Stimulated activated CD4-positive, alpha-beta T cell treated with anti-CD3 and anti-CD28 coated beads, TNF-alpha, amount 100 ng/mL, for 1 hour (primary cell): ENCODE measurements at places on chromosomes 4 and X.

DNA sequence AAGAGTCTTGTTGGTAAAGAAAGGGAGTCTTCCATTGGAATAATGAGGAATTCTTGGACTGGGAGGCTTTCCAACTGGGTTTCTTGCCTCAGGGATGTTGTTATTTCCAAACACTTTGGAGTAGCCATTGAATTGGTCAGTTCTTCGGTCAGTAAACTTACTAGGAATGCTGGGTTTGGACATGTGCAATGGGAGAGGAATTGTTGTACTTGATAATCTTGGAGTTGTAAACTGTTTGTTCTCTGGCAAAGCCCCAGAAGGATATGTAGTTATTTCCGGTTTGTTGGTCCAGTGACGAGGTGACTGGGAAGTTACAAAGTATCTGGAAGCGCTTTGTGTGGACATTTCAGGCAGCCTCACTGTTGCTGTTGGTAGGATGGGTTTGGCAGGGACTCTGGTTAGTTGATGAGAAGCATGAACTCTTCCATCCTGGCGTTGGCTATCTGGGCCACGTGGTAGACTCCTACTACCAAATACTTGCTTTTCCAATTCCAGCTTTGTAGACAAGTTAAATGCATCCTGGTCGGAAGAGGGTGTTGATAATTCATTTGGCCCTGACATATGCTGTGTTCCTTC is 25.9 kb downstream of the MXRA5 start:
- no peak for DNase-seq

DNA sequence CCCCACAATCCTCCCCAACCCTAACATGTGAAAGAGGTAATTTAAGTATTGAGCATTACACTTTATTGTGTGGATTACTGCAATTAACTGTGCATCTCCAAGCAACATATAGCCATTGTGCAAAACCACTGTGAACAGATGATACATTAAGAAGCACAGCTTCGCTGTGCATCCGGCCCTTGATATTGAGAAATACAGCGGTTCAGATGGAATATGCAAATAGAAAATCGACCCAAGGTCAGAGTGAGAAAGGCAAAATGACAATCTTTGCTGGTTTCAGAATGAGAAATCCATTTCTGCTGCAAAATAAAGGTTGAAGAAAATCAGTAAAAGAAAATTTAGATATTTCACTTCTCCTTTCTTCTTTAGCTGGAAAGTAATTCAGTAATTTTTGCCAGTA is 805.9 kb upstream of the GRID2 start:
- no peak for DNase-seq

GRCh38 chrX:41827886-41828285 is 95.5 kb downstream of the CASK start:
- no peak for DNase-seq

GRCh38 chrX:17869580-17869979 is 8.5 kb upstream of the RAI2 start:
- no peak for DNase-seq

- no peak for DNase-seq
These were observed 10.9 kb downstream of the TMA16 start for GRCh38 chr4:163505374-163505773.

DNA sequence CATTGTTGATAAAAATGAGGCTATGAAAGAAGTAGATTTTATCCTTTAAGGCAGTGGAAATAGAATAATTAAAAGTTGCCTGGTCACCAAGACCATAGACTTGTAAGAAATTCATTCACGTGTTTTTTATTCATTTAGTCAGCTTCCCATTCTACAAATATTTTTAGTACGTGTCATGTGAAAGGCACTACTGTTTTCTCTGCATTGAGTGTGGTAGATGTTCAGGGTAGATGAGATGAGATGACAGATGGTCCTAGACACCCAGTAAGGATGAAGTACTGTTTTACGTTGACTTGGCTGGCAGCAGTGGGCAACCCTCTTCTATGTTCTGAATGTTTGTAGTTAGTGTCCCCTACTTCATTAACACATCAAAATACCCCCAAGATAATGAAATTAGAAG is 228.1 kb downstream of the ARHGAP24 start:
- no peak for DNase-seq

DNA sequence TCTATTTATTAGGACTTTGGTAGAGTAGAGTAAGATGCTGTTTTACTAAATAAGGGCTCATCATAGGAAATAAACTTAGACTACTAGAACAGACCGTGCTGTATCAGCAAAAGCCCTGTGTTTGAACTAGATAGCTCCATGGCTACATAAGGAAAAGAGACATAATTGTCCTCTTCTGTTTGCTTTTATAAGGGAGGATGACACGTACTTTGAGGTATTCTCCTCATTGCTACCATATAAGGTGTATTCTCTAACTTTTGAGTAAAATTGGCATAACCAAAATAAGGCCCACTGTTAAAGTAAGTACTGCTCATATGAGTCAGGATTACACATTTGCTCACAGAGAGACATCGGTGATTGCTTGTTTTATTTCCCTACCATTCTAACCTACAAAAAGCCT is 64.3 kb downstream of the PDLIM5 start:
- no peak for DNase-seq

GRCh38 chr4:66212489-66212888 is 542.2 kb upstream of the EPHA5 start:
- DNase-seq = no peak

DNA sequence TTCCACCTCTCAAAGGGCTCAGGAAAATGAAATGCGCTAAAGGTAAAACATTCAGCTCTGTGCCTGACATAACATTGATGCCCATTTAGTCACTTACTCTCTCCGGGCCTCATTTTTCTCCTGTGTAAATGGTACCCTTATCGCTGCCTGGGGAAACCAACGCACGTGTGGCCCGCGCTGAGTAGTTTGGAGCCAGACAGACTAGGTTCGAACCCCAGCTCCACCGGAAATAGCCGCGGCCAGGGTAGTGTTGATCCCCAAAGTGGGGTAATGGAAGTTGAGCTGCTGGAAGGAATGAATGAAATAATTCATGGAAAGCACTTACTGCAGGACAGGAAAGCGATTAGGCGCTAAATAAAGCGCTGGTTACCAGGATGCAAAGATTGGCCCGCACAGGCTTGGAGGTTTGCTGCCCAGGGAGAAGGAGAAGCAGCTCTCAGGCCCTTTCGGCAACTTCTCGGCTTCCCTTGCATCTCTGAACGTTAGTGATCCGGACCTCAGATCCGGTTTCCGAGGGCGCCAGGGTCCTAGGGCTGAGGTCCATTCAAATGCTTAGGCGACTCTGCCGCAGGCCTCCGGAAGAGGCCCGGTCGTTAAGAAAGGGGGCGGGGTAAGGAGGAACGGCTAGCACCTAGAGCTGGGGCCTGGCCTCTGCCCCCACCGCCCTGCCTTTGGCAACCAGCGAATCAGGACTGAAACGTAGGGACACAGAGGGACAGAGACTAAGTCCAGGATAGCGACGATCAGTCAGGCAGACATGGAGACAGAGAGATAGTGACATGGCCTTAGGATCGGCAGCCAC is 13.3 kb downstream of the NKX3-2 start:
- no peak for DNase-seq

DNA sequence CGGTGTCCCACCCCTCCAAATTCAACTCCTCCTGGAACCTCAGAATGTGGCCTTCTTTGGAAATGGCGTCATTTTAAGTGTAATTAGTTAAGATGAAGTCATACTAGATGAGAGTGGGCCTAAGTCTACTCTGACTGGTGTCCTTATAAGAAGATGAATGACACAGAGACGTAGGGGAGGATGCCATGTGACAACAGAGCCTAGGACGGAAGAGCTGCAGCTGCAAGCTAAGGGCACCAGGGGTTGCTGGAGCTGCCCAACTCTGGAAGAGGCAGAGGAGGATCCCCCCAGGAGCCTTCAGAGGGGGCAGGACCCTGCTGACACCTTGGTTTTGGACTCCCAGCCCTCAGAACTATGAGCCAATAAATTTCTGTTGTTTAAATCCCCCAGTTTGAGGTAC is 115.1 kb downstream of the STK32B start:
- no peak for DNase-seq

DNA sequence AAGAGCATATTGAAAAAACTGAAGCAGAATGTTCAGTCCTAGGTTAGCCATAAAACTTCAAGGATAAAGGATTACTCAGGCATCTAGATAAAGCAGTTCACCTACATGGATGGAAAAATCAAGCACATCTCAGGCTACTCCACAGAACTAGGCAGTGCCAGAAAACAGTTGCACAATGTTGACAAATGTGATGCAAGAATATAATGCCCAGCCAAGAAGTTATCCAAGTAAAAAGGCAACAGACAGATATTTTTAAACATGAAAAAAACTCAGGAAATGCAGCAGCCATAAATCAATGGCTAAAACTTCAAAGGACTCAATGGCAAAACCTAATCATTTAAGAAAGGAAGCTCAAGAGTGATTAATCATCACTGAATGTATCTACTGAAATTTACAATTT is 456.0 kb upstream of the FAM241A start:
- DNase-seq = no peak

- DNase-seq = no peak
These were observed 212.4 kb downstream of the ARHGAP10 start for GRCh38 chr4:147944249-147944648.

- no peak for DNase-seq
These were observed 128.0 kb upstream of the PRKG2 start for GRCh38 chr4:81343046-81343445.

DNA sequence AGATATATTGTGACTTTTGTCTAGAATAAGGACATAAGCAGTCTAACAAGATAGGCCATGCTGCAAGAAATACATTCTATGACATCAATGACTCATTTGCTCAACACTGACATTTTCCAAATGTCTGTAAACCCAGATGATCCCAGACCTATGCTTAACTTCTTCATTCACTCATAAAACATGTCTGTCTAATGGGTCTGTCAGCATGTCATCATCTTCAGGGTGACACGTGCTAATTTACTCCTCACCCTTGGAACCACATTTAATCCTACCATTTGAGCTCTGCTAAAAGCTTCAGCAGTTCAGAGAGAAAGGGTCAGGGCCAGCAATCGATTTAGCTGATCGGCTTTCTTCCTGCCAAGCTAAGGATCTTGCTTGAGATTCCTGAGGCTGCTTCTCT is 109.4 kb upstream of the MAP3K15 start:
- DNase-seq = no peak

GRCh38 chr4:106238820-106239420 is 77.1 kb downstream of the TBCK start:
- no peak for DNase-seq

DNA sequence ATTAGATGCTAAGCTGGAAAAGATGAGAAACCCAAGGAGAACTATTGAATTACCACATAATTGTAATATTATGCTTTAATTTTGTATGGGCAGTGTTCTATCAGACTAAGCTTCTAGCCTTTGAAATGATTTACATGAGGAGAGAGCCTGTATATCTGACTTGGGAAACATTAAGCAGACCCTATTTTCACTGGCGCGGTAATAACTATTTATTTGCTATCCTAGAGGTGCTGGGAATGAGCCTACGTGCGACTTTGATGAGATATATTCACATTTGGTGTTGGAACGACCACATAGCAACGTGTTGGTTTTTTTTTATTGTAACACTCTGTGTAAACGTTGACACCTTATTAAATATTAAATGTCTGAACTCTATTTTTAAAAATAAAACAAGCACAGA is 80.5 kb downstream of the CLCN4 start:
- no peak for DNase-seq

DNA sequence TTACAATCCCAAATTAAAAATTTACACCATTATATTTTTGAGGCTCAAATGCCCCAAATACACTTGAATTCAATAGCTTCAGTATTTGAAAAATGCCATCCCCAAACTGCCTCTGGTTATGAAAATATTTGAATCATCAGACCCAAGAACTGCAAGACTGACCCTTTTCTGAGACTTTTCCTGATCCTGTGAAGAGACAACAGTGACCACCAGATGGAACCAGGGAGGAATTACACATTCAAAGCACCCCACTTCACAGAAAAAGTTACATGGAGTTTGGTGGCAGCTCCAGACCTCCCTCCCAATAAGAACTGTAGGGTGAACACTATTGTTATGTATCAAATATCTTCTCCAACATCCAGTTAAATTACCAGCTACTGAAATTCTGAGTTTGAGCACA is 44.0 kb upstream of the SCD5 start:
- no peak for DNase-seq

DNA sequence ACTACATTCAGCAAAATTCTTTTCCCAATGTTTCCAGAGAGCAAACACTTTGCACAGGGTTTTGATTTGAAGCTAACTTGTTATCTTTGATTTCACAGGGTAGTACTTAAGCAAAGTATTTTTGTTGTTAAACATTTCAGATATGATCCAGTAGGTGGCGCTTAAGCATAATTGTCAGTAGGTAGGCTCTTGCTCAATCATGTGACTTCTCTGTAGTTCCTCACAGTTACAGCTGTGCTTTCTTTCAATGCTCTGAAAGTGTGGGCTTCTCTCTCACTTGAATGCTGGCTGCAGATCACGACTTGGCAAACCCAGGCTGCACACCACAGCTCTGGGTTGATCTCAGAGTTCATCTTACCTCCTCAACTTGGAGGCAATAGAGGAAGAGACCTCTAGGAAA is 1016.5 kb downstream of the SH3BGRL start:
- DNase-seq = no peak

DNA sequence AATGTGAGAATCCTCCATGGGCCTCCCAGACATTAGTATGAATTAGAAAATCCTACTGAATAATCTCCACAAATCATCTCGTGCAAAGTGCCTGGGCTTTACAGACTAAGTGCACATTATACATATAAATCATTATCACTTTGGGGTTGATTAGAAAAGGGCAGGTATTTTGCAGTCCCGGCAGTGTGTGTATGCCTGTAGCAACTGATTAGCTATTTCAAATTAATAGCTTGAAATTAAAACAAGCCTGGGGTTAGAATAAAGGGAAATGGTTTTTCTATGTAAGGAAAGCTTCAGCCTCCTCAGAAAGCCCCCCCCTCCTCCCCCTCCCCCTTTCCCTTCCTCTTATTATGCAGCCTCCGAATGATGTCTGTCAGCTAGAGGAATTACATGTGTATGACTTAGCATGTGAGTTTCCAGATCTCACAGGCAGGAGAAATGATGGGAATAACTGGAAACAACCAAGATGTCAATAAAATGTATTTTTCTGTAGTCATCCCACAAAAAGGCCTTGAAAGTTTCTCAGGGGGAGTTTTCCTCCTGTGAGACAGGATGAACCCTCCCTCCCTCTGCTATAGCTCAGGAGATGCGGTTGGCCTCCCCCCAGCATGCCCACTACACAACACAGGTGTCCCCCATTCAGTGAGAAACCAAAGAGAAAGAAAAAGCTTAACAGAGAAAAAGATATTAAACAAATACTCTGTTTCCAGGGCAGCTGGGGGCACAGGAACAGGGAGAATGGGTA is 41.2 kb upstream of the RASGEF1B start:
- DNase-seq = no peak

DNA sequence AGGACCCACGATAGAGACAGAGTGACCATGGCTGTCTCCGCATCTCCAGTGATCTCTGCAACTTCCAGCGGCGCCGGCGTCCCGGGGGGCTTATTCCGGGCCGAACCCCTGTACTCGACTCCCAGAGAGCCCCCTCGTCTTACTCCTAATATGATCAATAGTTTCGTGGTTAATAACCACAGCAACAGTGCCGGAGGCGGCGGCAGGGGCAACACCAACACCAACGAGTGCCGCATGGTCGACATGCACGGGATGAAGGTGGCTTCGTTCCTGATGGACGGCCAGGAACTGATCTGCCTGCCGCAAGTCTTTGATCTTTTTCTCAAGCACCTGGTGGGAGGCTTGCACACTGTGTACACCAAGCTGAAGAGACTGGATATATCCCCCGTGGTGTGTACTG is 343 bp downstream of the DACH2 start:
- no peak for DNase-seq
